ENCODE measurements at places on chromosomes 2 and 18.

- no peak for DNase-seq
Observed at GRCh38 chr18:13501891-13502290, 224.5 kb downstream of the FAM210A start.

DNA sequence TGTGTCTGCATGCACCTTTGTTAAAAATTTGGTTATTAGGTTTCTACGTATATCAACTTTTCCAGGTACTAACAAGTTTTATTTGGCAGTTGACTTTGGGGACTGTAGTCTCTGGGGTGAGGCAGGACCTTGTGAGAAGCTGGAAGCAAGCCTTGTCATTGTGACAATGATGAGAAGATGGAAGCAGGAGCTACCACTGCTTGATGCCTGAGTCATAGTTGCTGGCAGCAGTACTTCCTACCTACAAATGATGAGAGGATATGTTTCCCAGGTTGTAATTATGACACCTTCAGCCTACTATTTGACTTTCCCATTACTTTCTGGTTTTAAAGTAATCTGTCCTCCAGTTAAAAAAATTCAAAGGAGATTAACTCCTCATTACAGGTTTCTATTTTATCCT is 516.3 kb downstream of the NRXN1 start:
- DNase-seq = no peak

- DNase-seq = no peak
Observed at GRCh38 chr2:42167458-42167857, 1.7 kb upstream of the EML4 start.

DNA sequence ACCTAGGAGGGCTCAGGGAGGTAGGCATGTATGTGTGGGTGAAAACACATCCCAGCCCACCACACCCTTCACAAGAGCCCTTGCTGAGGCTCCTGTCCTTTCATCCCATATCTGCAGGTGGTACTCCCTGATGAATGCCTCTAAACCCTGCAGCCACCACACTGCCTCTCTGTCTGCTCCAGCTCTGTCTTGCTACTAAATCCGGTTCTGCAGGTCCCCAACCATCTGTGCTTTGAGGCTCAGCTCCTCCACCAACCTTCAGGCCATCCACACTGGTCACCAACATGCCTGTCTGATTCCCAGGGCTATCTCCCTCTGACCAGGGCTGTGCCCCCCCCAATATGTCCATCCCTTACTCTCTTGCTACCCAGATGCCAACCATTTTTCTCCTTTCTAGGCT is 92.7 kb downstream of the BIN1 start:
- DNase-seq = no peak

GRCh38 chr18:77061946-77062517 is 70.6 kb downstream of the MBP start:
- DNase-seq = peak; percentile 43

- DNase-seq = no peak
Observed at GRCh38 chr18:80168346-80168745, 59.3 kb downstream of the ADNP2 start.

GRCh38 chr2:40370007-40370395 is 81.9 kb downstream of the SLC8A1 start:
- no peak for DNase-seq

DNA sequence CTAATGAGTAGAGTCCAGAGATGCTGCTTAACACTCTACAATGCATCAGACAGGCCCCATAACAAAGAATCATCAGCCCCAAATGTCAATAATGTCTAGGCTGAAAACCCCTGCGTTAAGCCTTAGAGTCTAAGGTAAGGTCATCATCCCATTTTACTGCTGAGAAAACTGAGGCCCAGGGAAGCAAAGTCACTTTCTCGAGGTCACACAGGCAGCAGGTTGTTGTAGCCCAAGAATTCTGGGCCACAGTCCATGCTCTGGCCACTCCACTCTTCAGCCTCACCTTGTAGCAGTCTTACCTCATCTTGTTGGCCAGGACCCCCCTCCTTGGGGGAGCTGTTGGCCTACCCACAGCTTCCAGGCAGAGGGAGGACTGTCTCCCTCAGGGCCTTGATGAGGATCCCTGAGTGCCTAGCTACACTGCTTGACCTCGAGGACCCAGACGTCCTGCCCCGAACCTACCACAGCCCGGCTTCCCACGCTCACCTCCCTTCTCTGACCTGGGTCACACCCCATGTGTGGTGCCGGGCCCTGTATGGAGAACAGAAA is 54.4 kb downstream of the SMAD7 start:
- no peak for DNase-seq

DNA sequence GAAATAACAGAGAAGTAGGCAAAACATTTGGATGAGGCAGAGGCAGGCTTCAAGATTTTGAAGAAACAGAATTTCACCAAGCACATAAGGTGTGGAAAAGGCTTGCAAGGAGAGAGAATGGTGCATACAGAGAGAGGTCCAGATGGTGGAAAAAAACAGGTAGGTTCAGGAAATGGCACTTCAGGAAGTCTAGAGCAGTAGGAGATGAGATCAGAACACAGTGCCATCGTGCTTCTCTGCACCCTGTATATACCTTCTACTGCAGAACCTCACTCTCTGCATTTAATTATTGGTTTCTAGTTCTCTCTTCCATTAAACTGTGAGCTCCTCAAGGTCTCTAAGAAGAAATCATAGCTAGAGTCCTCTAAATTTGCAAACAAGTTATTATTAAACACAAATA is 2.4 kb downstream of the PAIP2B start:
- DNase-seq = no peak

GRCh38 chr2:207240649-207241048 is 74.9 kb upstream of the KLF7 start:
- DNase-seq = no peak

GRCh38 chr2:46388881-46389280 is 90.5 kb upstream of the TMEM247 start:
- DNase-seq = no peak

GRCh38 chr2:181643151-181643550 is 13.8 kb downstream of the CERKL start:
- no peak for DNase-seq

GRCh38 chr2:54480025-54480424 is 23.9 kb downstream of the SPTBN1 start:
- DNase-seq = no peak

- peak; percentile 64 for DNase-seq
Observed at GRCh38 chr2:15058015-15058720, 425.7 kb downstream of the LRATD1 start.

GRCh38 chr2:199589306-199589705 is 131.6 kb upstream of the SATB2 start:
- DNase-seq = no peak

GRCh38 chr2:37555457-37555856 is 116.0 kb downstream of the CDC42EP3 start:
- peak; percentile 28 for DNase-seq

GRCh38 chr2:152011724-152012123 is 87.1 kb downstream of the CACNB4 start:
- no peak for DNase-seq

- no peak for DNase-seq
Observed at GRCh38 chr18:22961156-22961555, 28.0 kb downstream of the RBBP8 start.

DNA sequence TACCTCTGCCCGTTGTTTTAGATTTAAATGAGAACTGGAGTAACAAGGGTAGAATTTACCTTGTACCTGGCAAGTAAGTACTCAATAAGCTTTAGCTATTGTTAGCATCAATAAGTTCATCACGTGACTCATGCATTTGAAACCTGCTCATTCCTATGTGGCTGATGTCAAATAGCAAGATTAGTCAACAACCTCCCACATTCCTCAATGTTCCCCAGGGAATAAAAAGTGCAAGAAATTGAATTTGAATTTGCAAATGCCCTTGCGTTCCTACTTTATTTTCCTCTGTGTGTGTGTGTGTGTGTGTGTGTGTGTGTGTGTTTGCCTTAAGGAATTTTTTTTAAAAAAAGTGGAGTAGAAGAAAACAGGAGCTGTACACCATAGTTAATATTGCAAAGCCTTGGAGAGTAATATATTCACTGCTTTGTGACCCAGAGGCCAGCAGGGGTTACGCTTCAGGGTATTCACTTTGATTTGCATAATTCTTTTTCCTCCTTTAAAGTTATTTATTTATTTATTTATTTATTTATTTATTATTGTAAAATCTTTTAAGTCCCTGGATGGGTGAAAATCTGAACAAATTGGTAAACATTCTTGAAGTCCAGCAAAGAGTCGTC is 43.9 kb upstream of the DNAH7 start:
- no peak for DNase-seq

DNA sequence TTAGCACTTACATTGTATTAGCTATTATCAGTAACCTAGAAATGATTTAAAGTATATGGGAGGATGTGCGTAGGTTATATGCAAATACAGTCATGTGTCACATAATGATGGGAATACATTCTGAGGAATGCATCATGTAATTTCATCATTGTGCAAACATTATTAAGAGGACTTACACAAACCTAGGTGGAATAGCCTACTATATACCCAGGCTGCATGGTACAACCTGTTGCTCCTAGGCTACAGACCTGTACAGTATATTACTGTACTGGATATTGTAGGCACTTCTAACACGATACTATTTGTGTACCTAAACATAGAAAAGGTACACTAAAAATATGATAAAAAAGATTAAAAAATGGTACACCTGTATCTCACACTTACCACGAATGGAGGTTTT is 7.9 kb downstream of the RIF1 start:
- no peak for DNase-seq

DNA sequence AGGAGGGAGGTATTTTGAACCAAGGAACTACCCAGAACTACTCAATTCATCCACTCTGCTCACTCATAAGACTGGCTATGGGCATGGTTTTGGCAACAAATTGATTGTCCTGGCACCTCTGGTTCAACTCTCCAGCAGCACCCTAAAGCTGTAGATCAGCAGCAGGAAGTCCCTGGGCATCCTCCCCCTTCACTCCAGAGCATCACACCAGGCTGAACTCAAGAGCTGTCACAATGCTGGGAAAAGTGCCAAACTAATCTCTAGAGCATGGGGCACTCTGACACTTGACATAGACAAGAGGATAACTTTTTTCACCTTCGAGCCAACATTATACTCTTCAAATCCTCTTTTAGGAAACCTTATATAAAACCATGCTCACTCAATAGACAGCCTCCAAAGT is 154.1 kb upstream of the RBBP8 start:
- no peak for DNase-seq

- no peak for DNase-seq
Observed at GRCh38 chr2:161048317-161048716, 111.9 kb upstream of the TANK start.

DNA sequence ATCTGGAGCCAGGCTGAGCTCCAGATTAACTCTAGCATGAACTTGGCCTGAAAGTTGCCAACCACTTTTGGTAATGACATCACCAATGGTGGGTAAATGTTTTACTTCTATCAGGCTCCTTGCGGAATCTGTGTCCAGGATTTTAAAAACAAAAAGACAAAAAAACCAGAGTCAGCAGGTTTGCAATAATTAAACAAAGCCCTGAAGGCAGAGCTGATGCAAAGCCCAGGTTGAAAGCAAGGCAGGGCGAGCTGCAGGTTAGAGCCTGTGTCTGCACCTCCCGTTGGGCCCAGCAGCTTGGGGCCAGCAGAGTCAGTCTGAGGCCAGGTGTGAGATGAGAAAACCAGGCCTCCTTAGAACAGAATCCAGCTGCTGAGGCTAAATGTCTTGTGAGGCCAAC is 29.1 kb upstream of the ALK start:
- DNase-seq = no peak

DNA sequence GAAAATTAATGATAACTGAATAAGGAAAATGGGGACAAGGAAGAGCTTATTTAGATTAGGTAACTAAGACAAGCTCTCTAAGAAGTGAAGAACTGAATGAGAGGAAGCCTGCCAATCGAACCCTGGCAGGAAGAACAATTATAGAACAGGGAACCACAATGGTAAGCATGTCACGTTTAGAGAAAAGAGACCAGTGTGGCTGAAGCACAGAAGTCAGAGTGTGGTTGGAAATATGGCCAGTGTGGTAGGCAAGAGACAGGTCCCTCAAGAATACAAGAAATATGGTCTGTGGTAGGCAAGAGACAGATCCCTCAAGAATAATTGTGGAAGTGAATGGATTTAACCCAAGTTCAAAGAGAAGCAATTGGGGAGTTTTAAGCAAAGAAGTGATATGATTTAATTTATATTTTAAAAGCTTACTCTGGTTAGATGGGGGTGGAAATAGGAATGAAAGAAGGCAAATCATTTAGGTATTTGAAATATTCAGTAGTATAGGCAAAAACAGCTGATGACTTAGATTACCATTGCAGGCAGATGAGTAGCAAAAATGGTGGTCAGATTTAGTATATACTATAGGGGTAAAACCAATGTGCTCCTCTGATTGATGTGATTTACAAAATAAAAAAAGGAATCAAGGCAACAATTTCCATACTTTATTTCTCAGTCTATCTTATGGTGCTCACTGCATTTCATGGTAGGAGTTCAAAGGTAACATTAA is 38.8 kb upstream of the ERMN start:
- DNase-seq = no peak
